ENCODE measurements at places on chromosomes 7 and 10. TPM values are rescaled to one million over a fixed set of nuclear protein-coding genes. Genes with fewer than 3 reads are reported as not detected.

Gene INMT
- total RNA-seq: 2.3 TPM

Gene EMX2
- not detected for total RNA-seq

Gene GSTO1
- total RNA-seq: 98.0 TPM

Gene PPP1R9A
- 17.7 TPM for total RNA-seq

Gene AKR1C8
- not detected for total RNA-seq

Gene OR2A42
- total RNA-seq: not detected

Gene PDLIM1
- total RNA-seq: 246 TPM

DNA sequence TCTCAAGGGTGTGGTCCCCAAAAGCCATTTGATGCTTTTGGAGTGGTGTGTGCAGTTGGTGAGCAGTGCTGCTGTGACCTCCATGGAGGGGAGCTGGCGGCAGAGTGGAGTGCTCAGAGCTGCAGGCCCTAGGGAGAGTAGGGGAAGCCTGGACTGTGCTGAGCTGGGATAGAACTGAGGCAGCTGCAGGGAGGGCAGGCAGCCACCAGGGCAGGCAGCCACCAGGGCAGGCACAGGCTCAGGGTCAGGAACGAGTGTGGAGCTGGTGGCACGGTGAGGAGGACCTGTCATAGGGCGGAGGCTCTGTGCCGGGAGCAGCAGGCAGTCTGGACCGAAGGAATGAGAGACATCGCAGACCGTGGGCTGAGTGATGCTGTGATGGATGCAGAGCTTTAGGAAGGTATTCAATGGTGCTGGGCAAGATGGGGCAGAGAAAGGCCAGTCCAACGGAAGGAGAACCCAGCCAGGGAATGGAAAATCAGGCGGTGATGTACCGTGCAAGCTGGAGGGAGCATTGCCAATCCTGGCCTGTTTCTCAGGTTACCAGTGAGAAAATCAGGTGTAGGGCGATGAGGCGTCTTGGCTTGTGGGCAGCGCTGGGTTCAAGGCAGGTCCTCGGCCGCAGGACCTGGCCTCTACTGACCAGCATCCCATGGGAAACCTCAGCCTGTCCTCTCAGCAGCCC, 152.6 kb downstream of the CAMK1D start:
- H3K27ac ChIP-seq: no peak overlapping the region
- DNase-seq: peak; percentile 19
- H3K4me3 ChIP-seq: no peak overlapping the region
- H3K27me3 ChIP-seq: no peaks in the 10 kb centered on the region
- H3K36me3 ChIP-seq: no peaks in the 10 kb centered on the region

DNA sequence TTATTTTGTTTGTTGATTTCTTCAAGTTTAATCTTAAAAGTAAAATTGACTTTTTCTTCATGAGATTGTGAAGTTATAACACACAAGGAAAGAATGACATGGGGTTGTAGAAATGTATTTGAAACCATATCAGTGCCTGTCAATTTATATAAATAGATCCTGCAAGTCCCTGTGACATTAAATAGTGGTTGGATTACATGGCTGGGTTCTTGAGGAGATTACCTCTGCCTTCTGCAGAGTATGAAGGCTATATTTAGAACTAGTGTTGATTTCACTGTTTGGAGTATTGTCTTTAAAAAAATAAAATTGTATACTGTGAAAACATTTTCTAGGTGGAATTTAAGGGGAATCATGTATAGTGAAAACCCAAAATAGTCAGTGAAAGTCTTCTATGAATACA, 385.8 kb upstream of the SMIM30 start:
- H3K27me3 ChIP-seq: no peaks in the 10 kb centered on the region
- H3K27ac ChIP-seq: no peak overlapping the region
- H3K4me3 ChIP-seq: no peak overlapping the region
- H3K4me1 ChIP-seq: no peaks in the 10 kb centered on the region
- DNase-seq: no peak

- no peaks in the 10 kb centered on the region for H3K36me3 ChIP-seq
- no peaks in the 10 kb centered on the region for H3K27me3 ChIP-seq
- peak overlapping the region; percentile 85 for H3K27ac ChIP-seq
Measured at GRCh38 chr7:43648473-43649406, 65.8 kb downstream of the STK17A start.

DNA sequence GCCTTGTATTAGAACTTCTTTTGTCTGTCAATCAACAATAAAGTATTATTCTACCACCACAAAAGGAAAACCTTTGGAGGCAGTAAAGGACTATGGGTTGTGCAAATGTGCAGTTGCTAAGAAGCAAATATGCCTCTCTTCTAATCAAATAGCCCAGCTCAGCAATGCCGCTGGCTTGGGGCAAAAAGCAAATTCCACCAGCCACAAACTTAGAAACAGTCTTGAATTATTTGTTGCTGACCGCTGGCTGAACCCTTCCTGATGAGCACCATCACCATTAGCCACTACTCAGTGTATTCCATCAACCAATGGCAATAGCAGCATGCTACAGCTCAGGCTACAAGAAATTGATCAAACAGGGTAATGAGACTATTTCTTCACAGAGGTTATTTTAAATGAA, 51.0 kb downstream of the SKAP2 start:
- no peaks in the 10 kb centered on the region for H3K36me3 ChIP-seq
- H3K27ac ChIP-seq: no peak overlapping the region
- no peak for DNase-seq

DNA sequence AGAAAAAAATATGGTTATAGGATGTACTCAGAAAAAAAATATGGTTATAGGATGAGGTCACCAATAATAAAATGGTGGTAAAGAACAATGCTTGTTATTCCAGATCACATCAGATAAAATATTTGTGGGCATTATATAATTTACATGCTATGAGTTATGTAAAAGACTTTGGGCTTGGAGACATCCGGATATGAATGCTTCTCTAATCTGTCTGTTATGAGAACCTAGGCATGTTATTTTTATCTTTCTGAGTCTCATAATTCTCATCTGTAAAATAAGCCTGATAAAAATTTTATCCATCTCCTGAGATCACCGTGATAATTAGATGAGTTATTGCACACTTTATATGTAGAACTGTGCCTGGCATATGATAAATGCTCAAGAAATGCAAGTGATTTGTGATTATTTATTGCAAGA, 37.8 kb downstream of the DKK1 start:
- H3K4me1 ChIP-seq: no peaks in the 10 kb centered on the region
- H3K36me3 ChIP-seq: no peaks in the 10 kb centered on the region
- no peak overlapping the region for H3K4me3 ChIP-seq
- no peak overlapping the region for H3K27ac ChIP-seq
- H3K27me3 ChIP-seq: no peaks in the 10 kb centered on the region

DNA sequence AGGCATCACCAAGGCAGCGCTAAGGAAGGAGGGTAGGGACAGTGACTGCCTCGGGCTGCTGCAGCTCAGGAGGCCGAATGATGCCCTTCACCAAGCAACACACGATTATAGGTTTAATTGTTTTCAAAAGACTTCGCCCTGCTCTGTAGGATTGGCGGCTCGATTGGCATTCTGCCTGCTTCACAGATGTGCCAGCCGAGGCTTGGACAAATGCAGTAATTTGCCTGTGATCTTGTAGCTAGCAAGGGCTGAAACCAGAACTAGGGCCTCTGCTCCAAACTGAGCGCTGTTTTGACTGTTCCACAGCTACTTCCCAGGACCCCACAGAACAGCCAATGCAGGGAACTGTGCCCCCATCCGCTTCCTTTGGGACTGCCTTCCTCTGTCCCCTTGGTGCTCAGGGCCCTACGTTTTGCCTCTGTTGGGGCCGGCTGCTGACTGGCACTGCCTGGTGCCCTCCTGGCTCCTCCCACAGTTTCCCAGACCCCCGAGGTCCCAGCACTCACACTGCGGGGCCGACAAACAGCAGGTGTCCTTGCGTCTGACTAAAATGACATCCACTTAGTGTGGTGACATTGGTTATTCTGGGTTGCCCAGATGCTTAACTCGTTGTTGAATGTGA, 62.6 kb upstream of the EN2 start:
- H3K36me3 ChIP-seq: no peaks in the 10 kb centered on the region
- no peak overlapping the region for H3K4me3 ChIP-seq
- H3K27ac ChIP-seq: no peak overlapping the region
- DNase-seq: no peak

GRCh38 chr10:21388589-21388988, 136.9 kb downstream of the SKIDA1 start:
- no peak for DNase-seq
- H3K4me3 ChIP-seq: no peak overlapping the region
- H3K36me3 ChIP-seq: no peaks in the 10 kb centered on the region
- no peaks in the 10 kb centered on the region for H3K27me3 ChIP-seq
- H3K27ac ChIP-seq: no peak overlapping the region

GRCh38 chr7:45215601-45216062, 58.0 kb downstream of the RAMP3 start:
- no peaks in the 10 kb centered on the region for H3K4me1 ChIP-seq
- no peak for DNase-seq
- no peak overlapping the region for H3K4me3 ChIP-seq
- no peaks in the 10 kb centered on the region for H3K27me3 ChIP-seq
- H3K27ac ChIP-seq: no peak overlapping the region

DNA sequence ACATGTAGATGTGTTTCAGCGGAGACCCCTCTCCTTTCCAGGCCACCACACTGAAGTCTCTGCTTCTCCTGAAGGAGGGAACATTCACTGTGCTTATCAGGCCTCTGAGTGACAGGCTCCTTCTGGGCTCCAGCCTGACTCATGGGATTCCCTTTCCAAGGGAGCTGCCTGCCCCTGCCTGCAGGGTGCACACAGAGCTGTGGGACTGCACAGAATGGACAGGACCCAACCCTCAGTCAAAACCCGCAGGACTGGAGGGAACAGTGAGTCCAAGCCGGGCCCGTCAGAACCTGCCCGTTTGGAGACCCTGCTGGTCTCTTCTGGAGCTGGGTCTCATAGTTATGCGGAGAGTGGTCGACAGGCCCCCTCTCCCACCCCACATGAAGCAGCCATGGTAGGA, 32.6 kb downstream of the PLAC9 start:
- no peak overlapping the region for H3K4me3 ChIP-seq
- no peak overlapping the region for H3K27ac ChIP-seq
- H3K4me1 ChIP-seq: peaks cover 17% of the 10 kb centered on the region

- H3K27me3 ChIP-seq: no peaks in the 10 kb centered on the region
- H3K4me1 ChIP-seq: no peaks in the 10 kb centered on the region
- no peak for DNase-seq
- no peak overlapping the region for H3K27ac ChIP-seq
- no peak overlapping the region for H3K4me3 ChIP-seq
Measured at GRCh38 chr10:78178940-78179339, 145.3 kb downstream of the RPS24 start.

- H3K4me1 ChIP-seq: no peaks in the 10 kb centered on the region
- H3K4me3 ChIP-seq: no peak overlapping the region
- no peak for DNase-seq
- H3K27me3 ChIP-seq: no peaks in the 10 kb centered on the region
- no peak overlapping the region for H3K27ac ChIP-seq
- H3K36me3 ChIP-seq: no peaks in the 10 kb centered on the region
Measured at GRCh38 chr10:79440281-79440680, 5.1 kb downstream of the ZCCHC24 start.

DNA sequence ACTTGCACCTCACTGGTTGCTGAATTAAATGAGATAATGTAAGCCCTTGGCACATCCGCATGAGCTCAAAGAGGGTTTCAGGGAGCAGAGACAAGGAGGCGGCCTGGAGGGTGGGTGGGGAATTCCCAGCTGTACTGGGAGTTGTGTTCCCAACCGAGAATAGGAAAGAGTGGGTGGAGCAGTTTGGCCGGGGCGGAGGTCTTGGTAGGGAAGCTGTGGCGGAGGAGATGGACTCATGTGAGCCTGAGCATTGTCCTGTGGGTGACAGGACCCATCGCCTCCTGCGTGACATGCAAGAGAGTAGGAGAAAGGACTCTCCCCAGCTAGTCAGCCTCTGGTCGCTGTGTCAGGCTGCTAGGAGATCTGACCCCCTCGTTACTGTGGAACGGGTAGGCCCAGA, 41.0 kb upstream of the SAMD8 start:
- no peak for DNase-seq
- H3K27me3 ChIP-seq: no peaks in the 10 kb centered on the region
- H3K4me3 ChIP-seq: no peak overlapping the region
- no peak overlapping the region for H3K27ac ChIP-seq

- no peak for DNase-seq
- no peak overlapping the region for H3K27ac ChIP-seq
- no peaks in the 10 kb centered on the region for H3K27me3 ChIP-seq
- no peak overlapping the region for H3K4me3 ChIP-seq
- H3K36me3 ChIP-seq: no peaks in the 10 kb centered on the region
Measured at GRCh38 chr10:118145256-118145655, 98.5 kb upstream of the RAB11FIP2 start.

Data from colonic mucosa (tissue), 4 donors.